ENCODE measurements at places on chromosomes 13 and 19.

DNA sequence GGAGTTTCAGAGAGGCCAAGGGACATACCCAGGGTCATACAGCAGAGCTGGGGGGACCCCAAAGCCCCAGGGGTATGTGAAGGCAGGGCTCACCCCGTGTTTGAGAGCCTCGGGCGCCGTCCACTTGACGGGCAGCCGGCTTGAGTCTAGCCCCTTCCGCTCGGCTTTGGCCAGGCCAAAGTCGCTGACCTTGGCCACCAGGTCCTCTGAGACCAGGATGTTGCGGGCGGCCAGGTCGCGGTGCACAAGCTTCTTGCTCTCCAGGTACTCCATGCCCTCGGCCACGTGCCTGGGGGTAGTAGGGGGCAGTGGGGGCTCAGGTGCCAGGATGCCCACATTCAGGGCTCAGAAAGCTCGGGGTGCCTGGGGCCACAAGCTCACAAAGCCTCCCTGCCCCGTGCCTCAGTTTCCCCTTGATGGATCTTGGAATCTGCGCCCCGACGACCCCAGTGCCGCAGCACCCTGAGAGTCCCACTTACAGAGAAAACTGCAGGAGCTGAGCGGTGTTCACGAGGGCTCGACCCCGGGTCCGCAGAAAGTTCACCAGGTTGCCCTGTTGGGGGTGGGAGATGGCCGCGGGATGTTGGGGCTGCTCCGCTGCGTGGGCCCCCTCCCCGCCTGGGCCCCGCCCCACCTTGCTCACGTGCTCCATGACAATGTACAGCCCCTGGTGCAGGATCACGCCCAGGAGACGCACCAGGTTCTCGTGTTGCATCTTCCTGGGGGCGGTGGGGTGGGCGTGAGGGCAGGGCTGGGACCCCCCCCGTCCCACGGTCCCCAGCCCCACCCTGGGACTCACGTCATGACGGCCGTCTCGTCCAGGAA is 7.1 kb downstream of the MATK start:
- no peak for DNase-seq

DNA sequence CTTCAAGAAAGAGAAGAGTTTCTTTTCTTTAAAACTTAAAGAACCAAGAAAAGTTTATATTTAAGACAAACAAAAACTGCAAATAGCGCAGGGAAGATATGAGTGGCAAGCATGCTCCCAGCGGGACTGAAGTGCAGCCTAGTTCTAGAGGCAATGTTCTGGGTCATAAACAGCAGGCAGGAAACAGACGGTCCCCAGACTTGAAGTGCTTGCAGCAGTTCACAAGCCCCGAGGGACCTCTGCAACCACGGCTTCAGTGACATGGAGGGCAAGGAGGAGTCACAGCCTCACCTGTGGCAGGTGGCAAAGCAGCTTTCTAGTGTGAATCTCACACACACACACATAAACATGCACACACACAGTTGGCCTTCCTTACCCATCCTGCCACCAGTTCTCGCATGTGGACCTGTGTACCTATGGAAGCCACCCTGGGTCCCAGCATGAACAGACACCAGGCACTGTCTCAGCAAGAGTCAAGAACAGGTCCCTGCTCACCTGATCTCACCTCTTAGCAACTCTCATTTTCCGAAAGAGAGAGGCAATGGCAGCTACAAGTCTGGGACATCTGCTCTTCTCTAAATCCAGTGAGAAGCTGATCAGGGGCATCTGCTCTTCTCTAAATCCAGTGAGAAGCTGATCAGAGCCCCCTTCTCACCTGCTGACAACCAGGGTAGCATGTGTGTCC is 162.0 kb downstream of the EFNB2 start:
- DNase-seq = no peak

GRCh38 chr13:28384789-28385188 is 110.1 kb downstream of the FLT1 start:
- DNase-seq = no peak

DNA sequence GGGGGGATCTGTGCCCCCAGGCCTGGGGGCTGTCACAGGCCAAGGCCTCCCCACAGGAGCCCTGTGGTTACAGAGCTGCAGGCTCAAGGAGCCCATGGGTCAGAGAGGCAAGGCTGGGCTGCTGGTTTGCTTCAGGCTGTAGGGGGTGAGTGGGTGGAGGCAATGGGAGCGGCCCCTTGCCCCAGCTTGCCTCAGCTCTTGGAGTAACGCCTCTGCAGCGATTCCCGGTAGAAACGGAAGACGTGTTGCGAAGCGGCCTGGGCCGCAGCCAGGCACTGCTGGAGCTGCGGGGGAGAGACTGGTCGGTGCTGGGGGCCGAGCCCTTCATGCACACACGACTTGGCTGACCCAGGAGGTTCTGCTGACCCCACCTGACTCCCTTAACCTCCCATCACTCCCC is 10.1 kb downstream of the TMEM91 start:
- DNase-seq = no peak

- DNase-seq = no peak
These were observed 63.0 kb downstream of the ZNF208 start for GRCh38 chr19:21947775-21948174.

DNA sequence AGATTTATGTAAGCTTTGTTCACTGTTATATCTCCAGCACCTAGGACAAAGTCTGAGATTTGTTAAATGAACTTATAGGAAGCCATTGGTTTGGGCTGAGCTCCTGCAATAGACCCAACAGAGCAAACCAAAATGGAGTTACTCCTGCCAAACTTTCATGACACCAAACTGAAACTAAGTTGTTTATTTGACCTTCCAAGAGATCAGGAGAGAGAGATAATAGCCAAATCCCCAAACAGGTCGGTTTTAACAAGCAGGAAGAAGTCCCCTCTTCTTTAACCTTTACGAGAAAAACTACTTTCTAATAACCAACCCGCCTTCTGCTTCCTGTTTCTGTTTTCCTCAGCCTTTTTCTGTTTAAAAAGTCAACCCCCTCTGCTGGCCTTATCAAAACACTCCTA is 54.9 kb upstream of the ATP12A start:
- DNase-seq = no peak

- no peak for DNase-seq
These were observed 586.9 kb upstream of the KLHL1 start for GRCh38 chr13:70694996-70695715.

DNA sequence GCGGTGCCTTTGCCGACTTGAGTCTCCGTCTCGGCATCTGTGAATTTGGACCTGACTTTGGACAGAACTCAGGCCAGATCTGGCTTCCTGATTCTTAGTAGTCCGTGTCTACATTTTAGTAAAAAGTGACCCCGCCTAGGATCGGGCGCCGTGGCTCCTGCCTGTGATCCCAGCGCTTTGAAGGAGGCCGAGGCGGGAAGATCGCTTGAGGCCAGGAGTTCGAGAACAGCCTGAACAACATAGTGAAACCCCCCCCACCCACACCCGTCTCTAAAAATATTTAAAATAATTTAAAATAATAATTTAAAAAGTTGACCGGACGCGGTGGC is 849 bp upstream of the TCF3 start:
- DNase-seq = no peak

DNA sequence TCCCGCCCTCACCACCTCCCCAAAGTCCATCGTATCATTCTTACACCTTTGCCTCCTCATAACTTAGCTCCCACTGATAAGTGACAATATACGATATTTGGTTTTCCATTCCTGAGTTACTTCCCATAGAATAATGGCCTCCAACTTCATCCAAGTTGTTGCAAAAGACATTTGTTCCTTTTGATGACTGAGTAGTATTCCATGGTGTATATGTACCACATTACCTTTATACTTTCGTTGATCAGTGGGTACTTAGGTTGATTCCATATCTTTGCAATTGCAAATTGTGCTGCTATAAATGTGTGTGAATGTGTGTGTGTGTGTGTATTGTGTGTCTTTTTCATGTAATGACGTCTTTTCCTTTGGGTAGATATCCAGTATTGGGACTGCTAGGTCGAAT is 109.6 kb downstream of the ZNF536 start:
- no peak for DNase-seq

- DNase-seq = no peak
These were observed 228.3 kb downstream of the TUBA3C start for GRCh38 chr13:18953139-18953930.

- no peak for DNase-seq
These were observed 2.2 kb upstream of the CLEC17A start for GRCh38 chr19:14580623-14581237.

Measured in right hindlimb (tissue), 1 donor.